ENCODE measurements at places on chromosomes 16 and 17. TPM values are rescaled to one million over a fixed set of nuclear protein-coding genes. Genes with fewer than 3 reads are reported as not detected.

The CHST6 gene
- 0.77 TPM for total RNA-seq

The NPIPA2 gene
- total RNA-seq, result not detected

The CACNG4 gene
- total RNA-seq, result not detected

The LPO gene
- total RNA-seq, result not detected

The FOXL1 gene
- 30.2 TPM for total RNA-seq

The TBC1D3D gene
- total RNA-seq, result not detected

The IRX3 gene
- 4.2 TPM for total RNA-seq

The KIF18B gene
- total RNA-seq, result 10.2 TPM

The CLEC18C gene
- total RNA-seq, result 0.28 TPM

The NPIPB8 gene
- 0.19 TPM for total RNA-seq

The C17orf107 gene
- 2.5 TPM for total RNA-seq

The TMC8 gene
- not detected for total RNA-seq

The MMP28 gene
- 0.38 TPM for total RNA-seq

The CDRT15L2 gene
- total RNA-seq, result not detected

The DLG4 gene
- total RNA-seq, result 16.3 TPM

The P2RX1 gene
- 0.38 TPM for total RNA-seq

All from regular cardiac myocyte (primary cell).